HS-27A (cell line): ENCODE measurements at places on chromosomes 2 and 18.

DNA sequence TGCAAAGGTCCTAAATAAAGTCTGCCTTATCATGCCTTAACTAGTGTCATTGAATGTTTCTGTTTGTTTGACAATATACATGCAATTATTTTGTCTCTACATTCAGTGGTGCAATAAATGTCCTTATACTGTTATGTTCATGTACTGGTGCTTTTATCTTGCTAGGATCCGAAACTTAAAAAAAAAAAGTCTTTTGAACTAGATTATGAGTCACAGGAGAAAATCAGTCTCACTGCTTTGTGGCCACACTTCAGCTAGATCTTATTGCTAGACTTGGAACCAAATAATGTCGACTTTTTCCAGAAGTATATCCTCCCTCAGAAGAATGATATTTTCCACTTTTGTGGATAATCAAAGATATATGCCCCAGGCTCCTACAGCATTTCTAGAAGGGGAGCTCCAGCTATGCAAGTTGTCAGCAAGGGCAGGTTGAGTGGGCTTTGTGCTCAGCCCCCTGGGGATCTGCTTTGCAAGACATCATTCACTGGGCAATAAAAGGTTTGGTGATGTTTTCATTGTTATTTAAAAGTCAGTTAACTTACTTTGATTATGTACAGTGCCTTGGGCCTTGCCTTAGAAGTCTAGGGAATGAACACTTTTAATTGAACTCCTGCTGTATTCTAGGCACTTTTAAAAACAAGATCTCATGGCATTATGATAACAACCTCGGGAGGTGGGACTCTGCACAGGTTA, 157.1 kb upstream of the LRRTM1 start:
- no peak for DNase-seq

DNA sequence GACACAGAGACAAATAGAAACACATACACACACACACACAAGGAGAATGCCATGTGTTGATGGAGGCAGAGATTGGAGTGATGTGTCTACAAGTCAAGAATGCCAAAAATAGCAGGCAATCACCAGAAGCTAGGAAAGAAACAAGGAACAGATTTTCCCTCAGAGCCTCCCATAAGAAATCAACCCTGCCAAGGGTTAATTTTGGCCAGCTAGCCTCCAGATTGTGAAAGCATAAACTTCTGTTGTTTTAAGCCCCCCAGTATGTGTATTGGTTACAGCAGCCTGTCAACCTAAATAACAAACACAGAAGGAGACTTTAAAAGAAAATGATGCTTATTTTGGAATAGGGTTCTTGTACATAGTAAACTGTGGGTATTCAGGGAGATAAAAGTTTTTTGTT, 5.6 kb upstream of the STK39 start:
- DNase-seq = no peak

GRCh38 chr18:48777744-48778116, 173.0 kb downstream of the SMAD7 start:
- DNase-seq = no peak

DNA sequence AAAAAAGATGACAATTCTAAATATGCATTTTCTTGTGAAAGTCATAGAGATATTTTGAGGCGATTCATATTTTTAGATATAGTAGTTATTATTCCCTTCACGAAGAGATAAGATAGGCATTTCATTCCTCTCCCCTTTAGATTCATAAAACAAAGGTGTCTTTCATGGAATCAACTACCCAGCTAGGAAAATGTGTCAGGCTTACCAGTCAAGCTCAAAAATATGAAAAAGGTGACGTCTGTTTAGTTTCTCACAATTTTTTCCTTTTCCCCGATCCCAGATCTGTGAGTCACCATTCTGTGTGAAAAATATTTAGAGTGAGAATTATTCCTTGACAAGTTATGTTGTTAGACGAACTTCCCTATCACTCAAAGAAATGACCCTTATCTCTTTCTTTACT, 95.4 kb upstream of the FN1 start:
- DNase-seq = peak; percentile 64

DNA sequence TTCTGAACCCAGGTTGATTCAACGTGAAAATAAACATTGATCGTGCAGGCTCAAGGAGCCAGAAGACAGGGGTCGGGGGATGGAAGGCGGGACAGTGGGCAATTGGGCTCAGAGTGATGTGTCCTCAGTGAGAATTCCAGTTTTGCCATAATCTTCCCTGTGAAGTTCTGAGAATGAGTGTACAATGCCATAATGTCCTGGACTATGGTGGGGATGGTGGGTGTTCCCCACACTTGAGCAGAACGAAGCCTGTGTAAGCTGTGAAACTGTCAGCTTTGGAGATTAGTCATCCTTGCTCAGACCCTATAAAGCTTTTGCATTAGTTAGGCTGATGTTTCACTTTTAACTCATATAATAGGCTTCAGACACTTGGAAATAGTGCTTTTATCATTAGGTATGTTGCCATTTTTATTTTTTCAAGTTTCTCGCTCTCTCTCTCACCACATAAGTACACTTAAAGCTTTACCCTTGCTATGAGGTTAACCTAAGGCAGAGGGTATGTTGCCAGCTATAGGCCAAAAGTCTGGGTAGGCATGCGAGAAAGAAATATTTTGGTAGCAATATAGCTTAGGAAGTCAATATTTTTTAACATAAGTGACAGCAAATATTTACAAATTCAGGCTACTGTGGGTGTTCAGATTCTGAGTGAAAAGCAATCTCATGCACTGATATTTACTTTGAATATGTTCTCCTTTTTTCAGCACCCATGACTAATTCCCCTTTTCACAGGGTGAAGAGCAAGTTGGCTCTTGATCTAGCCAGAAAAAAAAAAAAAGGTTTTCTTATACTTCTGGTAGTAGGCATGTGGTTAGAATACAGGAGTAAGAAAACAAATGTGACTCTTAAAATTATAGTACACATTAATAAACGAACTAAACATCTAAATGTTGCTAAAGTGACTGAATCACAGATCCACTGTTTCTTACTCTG, 47.2 kb downstream of the CDC42EP3 start:
- no peak for DNase-seq

DNA sequence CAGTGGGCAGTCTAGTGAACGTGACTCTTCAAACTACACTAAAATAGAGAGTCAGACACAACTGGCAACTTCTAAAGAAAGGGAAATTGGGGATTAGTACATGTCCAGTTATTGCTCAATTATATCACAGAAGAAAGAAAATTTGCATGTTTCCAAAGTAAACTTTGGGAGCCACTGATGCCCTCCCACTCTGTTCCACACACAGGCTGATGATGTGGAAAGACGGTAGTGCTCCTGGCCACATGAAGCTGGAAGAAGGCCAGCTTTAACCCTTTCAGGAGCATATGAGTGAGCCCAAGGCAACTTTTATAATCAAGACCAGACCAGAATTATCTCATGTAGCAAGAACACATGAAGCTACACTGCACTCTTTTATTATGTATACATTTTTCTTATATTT, 141.0 kb downstream of the NR4A2 start:
- no peak for DNase-seq

DNA sequence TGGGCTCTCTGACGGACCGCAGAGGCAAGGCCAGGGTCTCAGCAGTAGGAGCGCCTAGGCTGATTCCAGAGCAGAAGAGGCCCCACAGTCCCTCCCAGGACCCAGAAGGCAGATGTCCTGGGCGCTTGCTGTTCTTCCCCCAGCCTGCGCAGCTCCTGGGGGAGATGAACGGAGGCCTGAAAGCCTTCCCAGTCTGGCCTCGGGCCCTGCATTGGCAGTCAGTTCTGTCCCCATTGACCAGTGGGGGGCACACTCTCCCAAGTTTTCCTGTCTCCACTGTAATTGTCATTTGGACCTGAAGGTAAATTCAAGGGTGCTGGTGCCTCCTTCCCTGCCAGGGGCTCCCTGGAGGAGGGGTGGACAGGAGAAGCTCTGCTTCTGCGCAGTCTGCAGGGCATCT, 345.7 kb downstream of the CYP26B1 start:
- DNase-seq = no peak

- DNase-seq = no peak
These were observed 28.8 kb upstream of the TBC1D8 start for GRCh38 chr2:101179982-101180381.

- DNase-seq = no peak
These were observed 12.8 kb downstream of the ASIC4 start for GRCh38 chr2:219527076-219527394.

GRCh38 chr2:147408357-147408756, 436.5 kb upstream of the ACVR2A start:
- no peak for DNase-seq

DNA sequence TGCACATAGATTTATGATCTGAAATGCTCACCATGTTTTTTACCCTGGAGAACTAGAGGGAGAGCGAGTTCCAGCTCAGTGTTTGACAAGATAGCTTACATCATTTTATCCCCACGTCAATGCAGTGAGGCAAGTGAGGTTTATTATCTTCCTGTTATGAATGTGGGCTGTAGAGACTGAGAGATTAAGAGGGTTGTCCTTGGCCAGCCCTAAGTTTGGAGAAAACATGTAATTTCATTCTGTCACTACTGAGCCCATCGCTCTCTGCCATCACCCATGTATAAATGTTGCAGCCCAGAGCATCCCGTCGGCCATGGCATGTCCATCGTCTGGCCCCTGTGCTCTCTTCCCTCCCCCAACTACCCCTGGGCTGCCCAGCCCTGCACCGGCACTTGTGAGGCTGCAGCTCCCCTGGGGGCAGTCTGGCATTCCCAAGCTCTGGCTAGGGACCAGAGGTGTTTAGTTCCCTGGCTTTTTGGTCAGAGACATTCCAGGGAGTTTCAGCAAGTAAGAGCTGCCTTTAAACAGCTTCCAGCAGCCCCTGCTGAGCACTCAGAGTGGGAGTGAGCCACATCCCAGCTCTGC, 136.7 kb downstream of the ANTXR1 start:
- DNase-seq = no peak

DNA sequence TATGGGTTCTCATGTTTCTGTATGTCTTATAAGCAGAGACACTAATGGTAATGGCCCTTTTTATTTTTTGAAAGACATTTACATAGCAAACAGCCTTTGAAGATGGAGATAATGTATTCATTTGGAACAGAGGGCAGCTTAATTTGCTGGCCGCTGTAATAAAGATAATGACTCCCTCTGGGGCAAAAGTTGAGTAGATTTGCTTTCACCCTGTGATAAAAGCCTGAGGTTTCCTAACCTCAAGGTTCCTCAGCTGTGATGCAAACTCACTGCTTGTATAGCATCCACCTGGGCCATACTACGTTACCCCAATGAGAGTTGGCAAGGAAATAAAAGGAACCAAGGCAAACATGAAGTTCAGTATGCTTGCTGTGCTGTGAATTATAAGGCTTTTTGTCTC, 54.8 kb downstream of the TEX51 start:
- no peak for DNase-seq

GRCh38 chr18:5294113-5294456, 1.4 kb downstream of the ZBTB14 start:
- DNase-seq = no peak

- peak; percentile 74 for DNase-seq
These were observed 408.1 kb downstream of the THSD7B start for GRCh38 chr2:137173463-137173862.

DNA sequence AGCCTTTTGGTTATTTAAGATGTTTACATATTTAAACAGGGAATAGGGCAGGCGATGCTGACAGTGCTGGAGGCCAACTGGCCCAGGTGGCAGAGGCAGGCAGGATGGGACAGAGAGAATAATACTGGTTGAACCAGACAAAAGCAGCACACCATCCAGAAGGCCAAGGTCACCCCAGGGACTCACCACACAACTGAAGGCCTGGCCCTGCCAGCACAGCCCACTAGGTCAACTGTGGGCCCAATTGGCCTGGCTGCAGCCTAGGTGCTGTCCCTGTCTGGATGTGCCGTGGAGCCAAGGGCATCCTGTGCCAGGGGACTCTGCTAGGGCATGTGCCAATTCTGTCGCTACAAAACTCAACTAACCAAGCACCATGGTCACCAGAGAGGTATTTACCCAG, 69.2 kb downstream of the RNF152 start:
- DNase-seq = no peak

GRCh38 chr2:138881126-138881525, 100.9 kb upstream of the NXPH2 start:
- DNase-seq = no peak

- DNase-seq = no peak
These were observed 910 bp downstream of the SRSF7 start for GRCh38 chr2:38750011-38750890.
